ENCODE measurements at places on chromosomes 4 and X.

DNA sequence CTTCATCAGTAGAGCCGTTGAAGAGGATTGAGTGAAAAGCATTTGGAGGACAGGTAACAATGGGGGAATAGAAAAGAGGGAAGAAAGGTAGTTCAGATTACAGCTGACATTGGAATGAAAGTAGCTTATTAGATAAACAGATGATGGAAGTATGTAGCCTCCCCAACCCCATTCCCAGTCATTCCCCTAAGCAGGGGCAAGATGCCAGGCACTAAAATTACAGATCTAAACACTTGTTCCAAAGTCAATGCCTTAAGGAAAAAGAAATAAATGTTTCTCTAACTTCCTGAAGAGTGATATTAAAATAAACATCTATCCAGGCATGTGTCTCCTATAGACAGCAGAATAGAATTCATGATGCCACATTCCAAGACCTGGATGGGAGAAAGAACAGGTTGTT lies 350.8 kb downstream of the PDGFC start:
- no peak for DNase-seq

DNA sequence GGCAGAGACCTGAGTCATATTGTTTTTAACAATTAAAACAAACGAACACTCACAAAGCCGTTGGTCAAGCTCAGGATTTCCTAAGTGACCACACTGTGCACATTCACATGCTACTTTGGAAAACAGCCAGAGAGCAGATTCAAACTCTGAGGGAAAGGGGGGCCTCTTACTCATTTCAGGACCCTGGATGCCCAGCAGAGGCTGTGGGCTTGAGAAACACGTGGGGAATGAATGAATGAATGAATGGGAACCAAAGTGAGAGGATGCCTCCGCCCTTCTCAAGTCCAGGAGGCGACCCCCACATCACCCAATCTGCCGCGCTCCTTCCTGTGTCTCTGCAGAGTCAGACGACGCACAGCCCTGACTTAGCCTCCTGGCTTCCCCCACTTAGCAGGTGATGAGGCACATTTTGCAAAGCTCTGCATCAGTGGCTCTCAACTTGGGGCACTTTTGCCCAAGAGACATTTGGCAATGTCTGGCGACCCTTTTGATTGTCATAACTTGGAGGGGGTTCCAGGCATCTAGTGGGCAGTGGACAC lies 76.0 kb downstream of the ABLIM2 start:
- DNase-seq: no peak

GRCh38 chr4:141614878-141615586 lies 21.4 kb upstream of the IL15 start:
- no peak for DNase-seq

DNA sequence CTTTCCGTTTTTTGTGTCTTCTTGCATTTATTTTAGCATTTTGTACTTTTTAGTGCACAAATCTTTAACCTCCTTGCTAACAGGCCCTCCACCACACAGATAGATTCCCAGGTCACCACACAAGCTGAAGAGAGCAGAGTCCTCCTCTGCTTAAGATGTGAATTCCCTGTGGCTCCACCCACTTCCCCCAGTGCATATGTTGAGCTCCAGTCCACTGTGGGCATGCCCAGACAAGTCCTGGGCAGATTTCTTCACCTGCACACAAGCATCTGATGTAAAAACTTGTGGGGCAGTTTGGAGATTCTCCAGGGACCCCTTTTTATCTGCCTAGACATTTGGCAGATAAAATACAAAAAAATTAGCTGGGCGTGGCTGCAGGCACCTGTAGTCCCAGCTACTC lies 19.8 kb upstream of the PASD1 start:
- no peak for DNase-seq

DNA sequence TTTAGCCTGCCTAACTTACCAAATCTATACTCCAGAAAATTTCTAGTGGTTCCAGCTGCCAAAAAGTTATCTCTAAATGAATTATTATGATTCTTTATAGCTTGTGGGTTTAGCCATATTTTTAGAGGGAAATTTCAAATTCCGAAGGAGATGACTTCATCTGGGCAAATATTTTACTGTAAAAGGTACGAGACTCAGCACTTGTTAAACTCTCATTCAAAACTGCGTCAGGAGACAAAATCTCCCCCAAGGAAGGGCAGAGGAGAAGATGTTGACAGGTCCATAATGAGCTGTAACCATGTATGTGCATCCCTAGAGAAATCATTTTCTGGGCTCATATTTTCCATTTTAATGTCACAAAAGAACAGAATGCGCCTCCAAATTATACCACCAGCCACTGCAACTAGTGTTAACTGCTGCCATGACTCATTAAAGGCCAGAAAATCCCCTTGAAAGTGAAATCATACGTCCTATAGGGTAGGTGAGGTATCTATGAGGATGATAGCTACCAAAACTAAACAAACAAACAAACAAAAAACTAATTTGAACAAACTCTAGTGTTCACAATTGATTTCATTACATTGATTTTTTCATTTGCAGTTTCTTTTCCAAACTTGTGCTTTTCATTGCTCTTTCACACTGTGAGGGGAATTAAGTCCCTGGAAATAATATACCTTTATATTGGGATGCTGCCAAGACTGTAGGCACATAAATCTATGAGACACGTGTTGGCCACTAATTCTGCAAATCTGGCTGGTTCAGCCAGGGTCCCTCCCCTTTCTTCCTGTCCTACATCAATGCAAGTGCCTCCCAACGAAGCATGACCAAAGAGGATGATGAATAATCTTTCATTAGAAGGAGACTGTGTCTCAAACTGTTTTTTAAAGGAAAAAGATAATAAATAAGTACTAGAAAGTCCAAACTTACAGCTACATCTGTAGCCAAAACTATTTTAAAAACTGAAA lies 85.8 kb downstream of the ARHGAP6 start:
- no peak for DNase-seq
